ENCODE measurements at places on chromosomes 4 and X. TPM values are rescaled to one million over a fixed set of nuclear protein-coding genes. Genes with fewer than 3 reads are reported as not detected.
A peak's percentile ranks its signal among the peaks of the same experiment; 100 is the strongest.

DNA sequence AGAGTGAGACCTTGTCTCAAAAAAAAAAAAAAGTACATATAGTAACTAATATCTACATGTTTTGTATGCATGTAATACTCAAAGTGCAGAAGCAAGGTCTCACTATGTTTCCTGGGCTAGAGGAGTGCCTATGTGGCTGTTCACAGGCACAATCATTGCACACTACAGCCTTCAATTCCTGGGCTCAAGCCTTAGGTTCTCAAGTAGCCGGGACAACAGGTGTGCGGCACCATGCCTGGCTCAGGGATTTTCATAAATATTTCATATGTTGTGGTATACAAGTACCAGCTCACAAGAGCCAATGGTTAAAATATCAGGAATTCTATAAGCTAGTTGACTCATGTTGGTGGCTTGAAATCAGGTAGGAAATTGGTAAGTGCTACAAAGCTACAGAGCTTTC lies 94.8 kb downstream of the LARP7 start:
- no peaks in the 10 kb centered on the region for H3K36me3 ChIP-seq
- DNase-seq, result no peak
- no peaks in the 10 kb centered on the region for H3K27me3 ChIP-seq
- H3K4me1 ChIP-seq, result no peaks in the 10 kb centered on the region
- H3K4me3 ChIP-seq, result no peak overlapping the region

RHOXF1 gene
- total RNA-seq, result not detected

GRCh38 chrX:131741103-131741581 lies 197.3 kb downstream of the OR13H1 start:
- no peaks in the 10 kb centered on the region for H3K27me3 ChIP-seq
- H3K36me3 ChIP-seq, result no peaks in the 10 kb centered on the region
- H3K27ac ChIP-seq, result peak overlapping the region; percentile 82
- H3K4me3 ChIP-seq, result peak overlapping the region; percentile 57
- H3K4me1 ChIP-seq, result peaks cover 4% of the 10 kb centered on the region

DNA sequence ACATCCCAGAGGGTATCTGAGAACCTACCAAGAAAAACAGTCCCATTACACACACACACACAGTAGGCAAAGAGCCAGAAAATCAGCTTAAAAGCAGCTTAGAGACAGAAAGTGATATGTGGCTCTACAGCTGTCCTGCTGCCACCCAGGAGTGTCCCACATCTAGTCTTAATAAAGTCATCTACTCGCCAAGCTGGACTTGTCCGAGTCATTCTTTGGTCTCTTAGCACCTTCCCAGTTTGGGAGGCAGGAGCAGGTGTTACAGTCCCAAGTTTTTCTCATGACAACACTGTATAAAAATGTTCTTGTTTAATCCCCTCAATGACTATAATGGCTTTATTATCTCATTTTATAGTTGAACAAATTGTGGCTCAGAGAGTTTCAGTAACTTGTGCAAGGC lies 252.5 kb upstream of the CASK start:
- H3K27me3 ChIP-seq, result no peaks in the 10 kb centered on the region
- no peaks in the 10 kb centered on the region for H3K4me1 ChIP-seq
- no peaks in the 10 kb centered on the region for H3K36me3 ChIP-seq

DNA sequence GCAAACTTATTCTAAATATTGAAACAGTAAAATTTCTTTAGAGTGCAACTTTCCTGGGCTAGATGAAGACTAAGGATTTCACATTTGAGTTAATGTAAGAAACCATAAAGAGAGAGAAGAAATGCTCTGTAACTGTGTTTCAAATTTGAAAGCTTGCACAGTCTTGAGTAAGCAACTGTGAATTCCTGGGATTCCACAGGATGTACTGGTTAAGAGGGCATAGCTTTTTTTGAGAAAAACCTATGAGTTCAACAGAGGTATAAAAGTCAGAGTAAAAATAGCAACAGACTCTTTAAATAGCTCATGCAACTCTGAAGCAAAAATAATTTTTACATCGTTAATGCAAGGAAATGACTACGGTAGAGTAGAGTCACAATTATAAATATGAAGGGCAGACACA lies 25.5 kb downstream of the ZNF330 start:
- DNase-seq, result no peak
- no peak overlapping the region for H3K4me3 ChIP-seq
- H3K27me3 ChIP-seq, result no peaks in the 10 kb centered on the region
- H3K4me1 ChIP-seq, result no peaks in the 10 kb centered on the region
- no peaks in the 10 kb centered on the region for H3K36me3 ChIP-seq
- H3K27ac ChIP-seq, result no peak overlapping the region
